ENCODE measurements at places on chromosomes 11 and 22.

GRCh38 chr11:27688076-27688475 lies 12.2 kb downstream of the BDNF start:
- DNase-seq, result no peak

DNA sequence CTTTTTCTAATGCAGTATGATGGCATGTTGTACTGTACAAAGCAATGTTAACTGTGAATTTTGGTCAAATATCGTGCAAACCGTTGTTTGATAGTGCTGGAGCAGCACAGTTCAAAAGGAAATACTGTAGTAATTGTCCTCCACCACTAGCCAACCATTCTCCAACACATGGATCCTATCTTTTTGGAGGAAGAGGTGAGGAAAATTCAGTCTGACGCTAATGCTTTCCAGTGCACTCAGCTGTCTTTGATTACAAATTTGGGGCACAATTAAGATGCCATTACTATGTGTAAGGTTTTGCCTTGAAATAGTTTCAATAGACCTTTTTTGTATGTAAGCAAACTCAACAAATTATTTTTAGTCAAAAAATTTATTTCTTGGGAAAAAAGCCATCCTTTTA lies 240.5 kb upstream of the CCDC179 start:
- no peak for DNase-seq

- no peak for DNase-seq
These were observed 127.7 kb downstream of the MAML2 start for GRCh38 chr11:96215110-96215782.

DNA sequence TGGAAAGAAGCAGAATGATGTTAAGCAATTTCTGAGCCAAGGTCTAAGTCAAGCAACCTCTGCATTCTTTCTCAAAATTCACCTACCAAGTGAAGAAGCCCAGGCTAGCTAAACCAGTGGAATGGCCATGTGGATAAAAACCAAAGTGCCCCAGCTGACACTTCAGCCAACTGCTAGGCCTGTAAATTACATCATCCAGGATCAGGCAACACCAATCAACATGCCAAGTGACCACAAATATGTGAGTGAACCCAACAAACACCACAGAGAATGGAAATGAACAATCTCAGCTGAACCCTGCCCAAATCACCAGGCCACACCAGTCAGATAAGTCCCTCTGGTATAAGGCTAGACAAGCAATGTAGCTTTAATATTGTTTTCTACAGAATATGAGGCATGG lies 25.1 kb upstream of the FJX1 start:
- no peak for DNase-seq

- DNase-seq, result peak; percentile 55
These were observed 563 bp downstream of the GATD1 start for GRCh38 chr11:776561-777287.

DNA sequence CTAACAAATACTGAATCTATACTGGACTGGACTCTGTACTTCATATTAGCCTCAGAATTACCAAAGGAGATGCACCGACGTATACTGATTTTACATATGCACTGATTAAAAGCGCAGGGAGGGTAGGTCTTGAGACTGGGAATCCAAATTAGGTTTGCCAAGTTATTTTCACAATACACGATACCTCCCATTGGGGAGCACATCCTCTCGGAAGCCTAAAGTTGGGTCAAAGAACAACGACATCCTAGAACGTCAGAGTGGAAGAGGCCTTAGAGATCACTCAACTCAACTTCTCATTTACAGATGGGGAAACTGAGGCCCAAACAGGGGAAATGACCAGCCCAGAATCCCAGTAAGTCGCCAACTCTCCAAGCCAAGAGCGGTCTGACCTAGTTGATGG lies 626 bp downstream of the DNAL4 start:
- DNase-seq, result no peak

GRCh38 chr22:44460287-44460686 lies 37.7 kb downstream of the RTL6 start:
- DNase-seq, result no peak

DNA sequence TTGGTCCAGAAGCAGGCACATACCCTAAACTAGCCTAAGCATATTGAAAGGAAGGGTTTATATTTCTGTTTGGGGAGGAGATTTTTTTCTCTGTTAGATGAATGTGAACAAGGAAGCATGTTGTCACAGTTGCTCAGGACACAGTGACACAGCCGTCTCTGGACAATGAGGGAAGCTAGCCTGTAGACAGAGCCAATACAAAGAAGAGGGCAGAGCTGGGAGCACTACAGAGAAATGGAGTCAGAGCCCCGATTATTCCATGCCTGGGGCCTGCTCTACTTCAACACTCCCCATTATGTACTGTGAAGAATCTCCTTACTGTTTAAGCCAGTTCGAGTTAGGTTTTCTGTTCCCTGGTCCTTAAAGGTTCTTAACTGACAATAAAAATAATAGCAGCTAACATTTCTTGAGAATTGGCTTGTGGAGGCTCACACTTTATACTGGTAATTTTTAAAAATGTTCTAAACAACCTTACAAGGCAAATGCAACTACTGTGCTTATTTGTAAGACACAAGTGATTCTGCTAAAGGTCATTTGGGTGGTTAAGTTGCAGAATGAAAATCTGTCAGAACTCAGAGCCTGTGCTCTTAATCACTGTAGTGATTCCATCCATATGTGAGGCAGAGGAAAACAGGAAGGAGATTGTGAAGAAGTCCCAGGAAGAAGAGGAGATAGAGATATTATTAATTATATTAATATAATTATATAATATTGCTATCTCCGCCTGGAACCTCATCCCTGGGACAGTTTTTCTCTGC lies 58.8 kb upstream of the RRAS2 start:
- no peak for DNase-seq

DNA sequence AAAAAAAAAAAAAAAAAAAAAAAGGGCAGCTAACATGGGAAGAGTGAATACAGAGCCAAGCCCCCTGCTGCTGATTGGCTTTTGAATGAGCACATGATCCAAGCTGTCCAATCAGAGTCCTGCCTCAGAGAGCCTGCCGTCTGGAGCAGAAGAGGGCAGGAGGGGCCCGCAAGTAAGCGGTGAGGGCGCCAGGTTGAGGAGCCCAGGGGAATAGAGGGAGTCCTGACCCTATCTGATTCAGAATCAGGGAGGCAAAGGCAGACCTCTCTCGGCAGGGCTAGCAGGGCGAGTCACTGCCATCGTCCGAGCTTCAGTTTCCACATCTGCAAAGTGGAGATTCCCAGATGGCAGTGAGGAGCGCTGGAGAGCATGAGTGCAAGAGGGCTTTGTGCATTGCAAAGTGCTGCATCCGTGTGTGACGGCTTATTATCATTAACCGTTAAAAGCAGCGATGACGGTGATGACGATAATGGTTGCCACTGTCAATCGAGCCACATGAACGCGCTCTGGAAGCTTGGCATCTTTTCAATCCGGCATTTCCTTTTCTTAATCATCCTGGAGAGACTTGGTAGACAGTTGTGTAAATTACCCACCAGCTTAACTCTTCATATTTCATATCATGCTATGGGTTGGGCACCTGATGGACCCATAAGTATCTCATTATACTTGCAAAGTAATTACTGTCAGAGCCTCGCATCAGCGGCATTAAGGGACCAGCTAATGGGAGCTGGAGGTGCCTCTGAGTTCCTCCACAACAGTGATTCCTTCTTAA lies 68.6 kb upstream of the ATXN10 start:
- DNase-seq, result no peak

DNA sequence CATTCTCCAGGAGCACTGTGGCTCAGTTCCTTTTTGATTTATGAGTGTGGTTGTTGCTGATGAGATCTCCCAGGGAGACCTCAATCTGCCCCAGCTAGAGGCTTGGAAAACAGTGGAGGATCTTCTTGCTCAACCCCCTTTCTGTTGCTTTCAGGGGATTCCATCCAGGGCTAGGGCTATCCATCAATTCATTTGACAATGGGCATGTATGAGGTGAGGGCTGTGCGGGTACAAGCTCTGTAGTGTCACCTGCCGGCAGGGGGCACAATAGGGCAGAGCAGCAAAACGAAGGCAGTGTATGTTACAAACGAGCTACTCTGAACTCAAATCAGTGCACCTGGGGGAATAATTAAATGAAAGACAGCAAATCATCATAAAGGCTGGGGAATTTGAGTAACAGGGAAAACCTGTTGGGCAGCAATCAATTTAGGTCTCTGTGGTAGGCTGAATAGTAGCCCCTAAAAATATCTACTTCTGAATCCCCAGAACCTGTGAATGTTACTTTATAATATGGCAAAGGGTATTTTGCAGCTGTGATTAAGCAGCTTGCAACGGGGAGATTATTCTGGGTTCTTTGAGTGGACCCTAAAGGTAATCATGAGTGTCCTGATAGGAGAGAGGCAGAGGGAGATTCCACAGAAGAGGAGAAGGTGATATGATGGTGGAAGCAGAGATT lies 170.3 kb upstream of the ZBED5 start:
- DNase-seq, result no peak

DNA sequence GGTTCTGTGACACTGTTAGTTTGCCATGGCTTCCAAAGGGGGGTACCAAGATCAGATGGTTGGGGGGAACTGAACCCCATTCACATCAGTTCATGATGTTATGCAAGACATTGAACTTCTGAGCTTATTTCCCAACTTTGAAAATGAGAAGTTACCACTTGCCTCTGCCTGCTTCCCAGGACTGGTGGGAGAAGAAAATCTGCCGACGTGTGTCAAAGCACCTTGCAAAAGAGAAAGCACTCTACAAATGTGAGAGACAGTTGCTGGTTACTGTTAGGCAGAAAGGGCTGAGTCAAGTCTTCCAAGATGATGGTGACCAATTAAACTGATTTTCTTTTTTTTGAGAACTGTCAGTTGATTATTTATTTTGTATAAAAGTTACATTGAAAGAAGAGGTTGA lies 45.6 kb downstream of the SMCO4 start:
- DNase-seq, result no peak

Measured in D721Med (cell line).